DMS 273 treated with DMSO at 0.1 percent for 48 hours (cell line): ENCODE measurements at places on chromosomes 5 and 9.

- DNase-seq, result no peak
These were observed 191.9 kb downstream of the C9orf50 start for GRCh38 chr9:129428864-129429577.

DNA sequence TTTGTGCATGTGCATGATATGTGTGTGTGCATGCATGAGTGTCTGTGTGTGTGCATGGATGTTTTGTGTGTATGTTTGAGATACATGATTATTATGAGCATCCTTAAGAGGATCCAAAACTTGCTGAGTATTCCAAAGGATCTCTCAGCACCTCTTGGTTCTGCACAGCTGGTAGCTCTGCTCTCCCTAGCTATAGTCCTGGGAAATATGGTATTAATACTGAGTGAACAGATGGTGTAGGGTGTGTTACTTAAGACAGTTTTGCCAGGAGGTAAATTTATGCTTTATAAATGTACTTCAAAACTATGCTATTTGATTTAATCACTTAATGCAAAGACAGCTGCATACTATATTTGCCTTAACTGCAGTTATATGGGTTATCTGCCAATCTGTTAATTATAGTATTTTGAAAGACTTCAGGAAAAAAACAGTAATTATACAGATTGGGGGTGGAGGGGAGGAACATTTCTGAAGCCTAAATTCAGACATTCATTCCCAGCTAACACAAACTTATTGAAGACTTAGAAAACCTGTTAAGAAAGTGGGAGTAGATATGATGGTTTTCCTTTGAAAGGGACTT lies 215.5 kb downstream of the MPDZ start:
- peak; percentile 91 for DNase-seq

DNA sequence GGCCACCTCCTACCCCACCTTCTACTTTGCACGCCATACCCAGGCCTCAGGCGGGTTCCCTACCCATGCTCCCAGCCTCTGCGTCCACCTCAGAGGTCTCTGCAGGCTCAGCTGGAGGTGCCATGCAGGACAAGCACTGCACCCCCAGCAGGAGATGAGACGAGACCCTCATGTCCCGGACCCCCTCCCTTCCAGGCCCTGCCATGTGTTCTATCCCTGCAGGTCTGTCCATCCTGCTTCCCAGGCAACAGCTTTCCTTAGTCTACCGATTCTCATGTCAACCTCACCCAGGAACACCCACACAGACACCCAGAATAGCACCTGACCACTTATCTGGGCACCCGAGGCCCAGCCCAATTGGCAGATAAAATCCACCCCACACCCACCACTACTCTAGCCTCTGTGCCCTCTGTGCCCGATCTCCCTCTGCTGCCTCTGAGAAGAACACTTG lies 52.1 kb downstream of the SEMA4D start:
- DNase-seq, result no peak

DNA sequence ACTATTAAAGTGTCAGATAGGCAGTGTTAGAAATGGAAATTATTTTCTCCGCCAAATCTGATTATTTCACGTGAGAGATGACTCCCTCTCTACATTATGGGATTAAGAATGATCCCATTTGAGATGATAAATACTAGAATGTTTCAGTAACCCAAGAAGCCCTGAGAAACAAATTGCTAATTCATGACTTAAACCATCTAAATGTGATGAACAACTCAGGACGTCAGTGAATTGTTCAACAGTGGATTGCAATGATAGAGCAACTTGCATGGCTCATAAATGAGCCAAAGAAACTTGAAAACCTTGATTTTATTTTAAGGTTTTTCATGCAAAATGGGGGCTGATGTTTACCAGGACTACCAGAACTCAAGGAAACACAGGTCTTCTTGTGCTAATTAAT lies 350.5 kb upstream of the WWC1 start:
- DNase-seq, result no peak

DNA sequence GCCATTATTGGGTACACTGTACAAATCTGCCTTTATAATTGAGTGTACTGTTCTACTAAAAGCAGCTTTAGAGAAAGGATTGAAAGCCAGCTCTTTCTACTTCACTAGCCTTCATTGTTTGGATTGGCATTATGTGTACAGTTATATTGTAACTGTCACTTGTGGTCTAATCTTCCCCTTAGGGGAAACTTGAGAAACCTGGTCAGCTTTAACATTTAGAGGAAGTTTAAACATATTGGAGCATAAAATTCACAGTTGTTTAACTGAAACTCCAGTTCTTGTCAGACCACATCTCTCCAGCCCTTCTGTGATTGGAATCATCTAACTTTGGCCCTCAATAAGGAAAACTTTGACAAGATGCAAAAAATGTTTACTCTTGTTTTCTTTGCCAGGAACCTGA lies 24.6 kb downstream of the PIK3R1 start:
- no peak for DNase-seq

DNA sequence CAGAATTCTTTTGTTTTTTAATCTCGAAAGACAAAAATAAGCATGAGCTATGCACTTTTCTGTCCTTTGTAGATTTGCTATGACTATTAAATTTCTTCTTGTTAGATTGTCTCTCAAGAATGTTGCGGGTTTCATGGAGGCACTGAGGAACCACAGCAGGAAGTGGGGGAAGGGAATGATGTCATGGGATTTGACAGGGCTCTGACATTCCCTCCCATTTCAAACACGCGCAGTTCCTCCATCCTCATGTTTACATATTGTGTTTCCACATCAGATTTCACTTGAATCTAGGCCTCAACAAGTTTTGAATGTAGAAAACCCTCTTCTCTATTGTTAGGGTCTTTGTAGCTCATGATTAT lies 154.8 kb downstream of the PALM2AKAP2 start:
- no peak for DNase-seq

DNA sequence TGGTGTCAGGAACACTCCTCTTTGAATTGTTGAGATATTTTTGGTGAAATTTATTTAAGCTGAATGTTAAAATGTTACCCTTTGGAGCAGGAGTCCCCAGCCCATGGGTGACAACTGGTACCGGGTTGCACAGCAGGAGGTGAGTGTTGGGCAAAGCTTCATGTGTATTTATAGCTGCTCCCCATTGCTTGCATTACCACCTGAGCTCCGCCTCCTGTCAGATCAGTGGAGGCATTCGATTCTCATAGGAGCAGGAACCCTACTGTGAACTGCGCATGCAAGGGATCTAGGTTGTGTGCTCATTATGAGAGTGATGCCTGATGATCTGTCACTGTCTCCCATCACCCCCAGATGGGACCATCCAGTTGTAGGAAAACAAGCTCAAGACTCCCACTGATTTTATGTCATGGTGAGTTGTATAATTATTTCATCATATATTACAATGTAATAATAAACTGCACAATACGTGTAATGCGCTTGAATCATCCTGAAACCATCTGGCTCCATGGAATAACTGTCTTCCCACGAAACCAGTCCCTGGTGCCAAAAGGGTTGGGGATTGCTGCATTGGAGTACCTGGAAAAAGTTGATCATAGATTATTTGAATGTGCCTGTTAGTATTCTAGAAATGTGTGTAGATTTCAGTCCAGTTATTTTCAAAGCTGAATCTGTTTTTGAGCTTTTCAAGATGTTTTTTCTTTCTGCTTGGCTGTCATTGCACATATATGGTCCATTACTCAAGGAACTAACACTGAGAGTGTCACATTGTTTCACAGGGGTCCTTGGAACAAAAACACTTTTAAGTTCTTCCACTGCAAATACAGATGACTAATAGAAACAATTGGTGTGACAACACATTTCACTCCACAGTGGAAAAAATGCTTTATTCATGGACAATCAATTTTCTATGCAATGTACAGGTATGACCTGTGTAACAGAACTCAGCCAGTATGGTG lies 104.6 kb upstream of the TNFAIP8 start:
- no peak for DNase-seq

GRCh38 chr5:176901260-176902101 lies 2.3 kb upstream of the HK3 start:
- DNase-seq, result no peak

DNA sequence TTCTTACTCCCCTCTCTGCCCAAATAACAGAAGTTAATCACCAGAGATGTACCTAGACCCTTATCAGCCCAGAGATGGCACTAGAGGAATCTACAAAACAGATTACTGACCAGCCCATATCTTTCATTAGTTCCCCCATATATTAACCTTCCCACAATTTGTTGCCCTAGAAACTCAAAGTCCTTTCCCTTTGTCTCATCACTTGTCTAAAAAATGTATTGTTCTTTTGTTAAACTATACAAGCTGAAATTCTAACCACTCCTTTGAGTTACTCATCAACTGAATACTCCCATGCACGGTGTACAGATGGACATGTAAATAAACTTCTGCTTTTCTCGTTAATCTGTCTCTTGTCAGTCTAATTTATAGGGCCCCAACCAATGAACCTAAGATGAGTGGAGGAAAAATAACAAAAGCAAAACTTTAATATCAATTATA lies 130.9 kb downstream of the CCDC192 start:
- DNase-seq, result no peak

DNA sequence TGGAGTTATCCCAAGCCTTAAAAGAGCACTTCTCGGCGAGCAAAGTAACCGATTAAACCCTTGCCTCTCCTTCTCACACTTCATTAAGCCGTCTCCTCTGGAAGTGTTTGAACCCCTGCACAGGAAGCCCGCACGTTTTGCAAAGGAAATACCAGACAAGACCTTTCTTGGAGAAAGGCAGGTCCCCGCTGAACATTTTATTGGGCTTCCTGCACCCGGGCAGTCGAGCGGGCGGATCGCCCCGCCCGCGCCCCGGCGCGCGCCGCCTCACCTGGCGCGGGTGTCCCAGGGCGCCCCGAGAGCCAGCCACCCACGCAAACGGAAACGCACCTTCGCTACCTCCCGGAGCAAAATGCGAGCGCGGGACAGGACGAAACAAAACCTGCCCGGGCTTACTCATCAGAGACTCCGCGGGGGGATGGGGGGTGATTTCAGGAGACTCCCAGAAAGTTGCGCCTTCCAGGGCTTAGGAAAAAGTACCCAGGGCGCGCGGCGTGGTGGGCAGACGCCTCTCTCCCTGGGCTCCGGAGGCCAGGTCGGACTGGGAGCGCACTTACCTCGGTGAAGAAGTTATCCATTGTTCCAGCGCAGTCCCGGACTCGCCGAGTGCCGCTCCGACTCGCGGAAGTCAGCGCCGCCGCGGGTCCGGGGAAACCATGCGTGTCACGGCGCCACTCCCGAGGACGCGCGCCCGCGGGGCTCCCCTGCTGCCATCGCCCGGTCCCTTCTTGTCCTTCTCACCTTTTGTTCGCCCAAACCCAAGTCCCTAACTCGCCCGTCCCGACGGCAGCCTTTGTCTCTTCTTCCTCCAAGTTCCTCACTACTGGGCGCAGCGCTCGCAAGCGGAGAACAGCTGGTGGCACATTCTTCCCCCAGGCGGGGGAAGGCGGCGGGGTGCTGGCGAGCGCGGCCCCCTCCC lies 598 bp downstream of the MYO10 start:
- DNase-seq, result peak; percentile 64

DNA sequence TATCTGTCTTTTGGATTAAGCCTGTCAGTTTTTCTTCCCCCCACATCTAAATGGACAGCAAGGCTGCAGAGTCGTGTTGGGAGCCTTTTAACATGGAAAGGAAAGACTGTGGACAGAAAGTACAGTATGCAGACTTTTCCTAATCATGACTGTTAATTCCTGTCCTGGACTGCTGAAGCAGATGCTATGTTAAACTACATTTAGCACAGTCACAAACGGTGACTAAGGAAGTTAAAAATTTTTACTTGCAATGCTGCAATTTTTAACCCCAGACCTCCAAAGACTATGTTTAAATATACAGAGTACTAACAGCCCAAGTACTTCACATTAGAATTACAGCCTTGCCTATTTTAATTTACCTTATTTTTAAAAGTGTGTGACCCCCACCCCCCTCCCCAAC lies 51.8 kb downstream of the ELAVL2 start:
- DNase-seq, result no peak

DNA sequence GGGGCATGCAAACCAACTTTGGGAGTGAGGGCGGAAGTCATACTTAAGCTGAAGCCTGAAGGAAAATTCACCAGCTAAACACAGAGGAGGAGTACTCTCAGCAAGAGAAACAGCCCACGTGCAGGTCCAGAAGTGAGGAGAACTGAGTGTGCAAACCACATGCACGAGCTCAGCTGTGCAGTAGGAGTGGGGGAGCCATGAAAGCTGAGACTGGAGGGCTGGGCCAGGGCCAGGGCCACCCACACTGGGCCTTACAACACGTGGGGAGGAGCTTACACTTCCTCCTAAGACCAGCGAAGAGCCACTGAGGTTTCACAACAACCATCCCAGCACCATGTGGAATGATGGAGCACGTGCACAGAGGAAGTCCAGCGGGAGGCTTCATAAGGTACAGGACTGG lies 9.3 kb upstream of the WWC1 start:
- no peak for DNase-seq

GRCh38 chr9:132011309-132011708 lies 68.4 kb downstream of the MED27 start:
- DNase-seq, result no peak

DNA sequence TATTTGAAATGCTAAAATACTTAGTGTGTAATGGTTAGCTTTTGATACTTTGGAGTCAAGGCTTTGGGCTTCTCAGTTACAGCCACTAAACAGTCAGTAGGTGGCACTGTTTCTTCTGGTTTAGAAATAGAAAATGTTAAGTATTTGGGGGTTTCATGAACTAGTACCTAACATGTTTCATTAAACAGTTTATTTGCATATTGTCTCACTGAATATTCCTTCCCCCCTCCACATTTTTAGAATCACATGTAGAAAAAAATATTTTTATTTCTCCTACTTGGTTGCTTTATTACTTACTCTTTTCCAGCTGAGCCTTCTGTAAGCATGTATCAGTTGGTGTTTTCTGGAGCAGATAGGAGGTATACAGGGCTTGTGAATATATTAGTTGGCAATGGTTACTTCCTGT lies 48.0 kb downstream of the IPO11 start:
- no peak for DNase-seq

GRCh38 chr9:110650261-110650660 lies 18.3 kb upstream of the MUSK start:
- DNase-seq, result no peak

- DNase-seq, result no peak
These were observed 293.4 kb downstream of the EDIL3 start for GRCh38 chr5:84091127-84091799.

GRCh38 chr9:16500386-16500785 lies 370.1 kb downstream of the BNC2 start:
- DNase-seq, result no peak

DNA sequence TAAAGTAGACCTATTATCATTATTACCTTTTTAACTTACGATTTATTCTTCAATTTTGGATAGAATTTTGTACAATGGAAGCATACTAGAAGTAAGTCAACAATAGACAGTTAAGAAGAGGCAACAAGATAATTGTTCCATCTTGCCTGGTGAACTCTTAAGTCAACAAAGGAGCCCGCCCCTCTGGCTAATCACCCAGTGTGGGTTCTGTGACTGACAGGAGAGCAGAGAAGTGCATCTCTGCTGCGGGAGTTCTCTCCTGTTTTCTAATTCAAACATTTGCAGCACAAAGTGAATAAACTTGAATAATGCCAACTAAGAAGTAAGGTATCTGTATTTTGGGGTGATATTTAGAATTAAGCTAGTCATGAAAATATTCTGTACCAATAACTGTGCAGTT lies 6.7 kb upstream of the ISL1 start:
- DNase-seq, result no peak
